HepG2 (cell line): ENCODE measurements at places on chromosomes 6 and 20.

GRCh38 chr6:168534265-168534664 is 93.3 kb downstream of the SMOC2 start:
- DNase-seq, result no peak
- H3K4me1 ChIP-seq, result no peaks in the 10 kb centered on the region
- no peak overlapping the region for H3K27ac ChIP-seq
- H3K27me3 ChIP-seq, result peaks cover 64% of the 10 kb centered on the region

GRCh38 chr6:82022614-82023129 is 224.9 kb downstream of the IBTK start:
- peaks cover 22% of the 10 kb centered on the region for H3K4me1 ChIP-seq
- no peak overlapping the region for H3K27ac ChIP-seq
- no peaks in the 10 kb centered on the region for H3K27me3 ChIP-seq
- H3K4me3 ChIP-seq, result no peak overlapping the region
- peak; percentile 39 for DNase-seq

DNA sequence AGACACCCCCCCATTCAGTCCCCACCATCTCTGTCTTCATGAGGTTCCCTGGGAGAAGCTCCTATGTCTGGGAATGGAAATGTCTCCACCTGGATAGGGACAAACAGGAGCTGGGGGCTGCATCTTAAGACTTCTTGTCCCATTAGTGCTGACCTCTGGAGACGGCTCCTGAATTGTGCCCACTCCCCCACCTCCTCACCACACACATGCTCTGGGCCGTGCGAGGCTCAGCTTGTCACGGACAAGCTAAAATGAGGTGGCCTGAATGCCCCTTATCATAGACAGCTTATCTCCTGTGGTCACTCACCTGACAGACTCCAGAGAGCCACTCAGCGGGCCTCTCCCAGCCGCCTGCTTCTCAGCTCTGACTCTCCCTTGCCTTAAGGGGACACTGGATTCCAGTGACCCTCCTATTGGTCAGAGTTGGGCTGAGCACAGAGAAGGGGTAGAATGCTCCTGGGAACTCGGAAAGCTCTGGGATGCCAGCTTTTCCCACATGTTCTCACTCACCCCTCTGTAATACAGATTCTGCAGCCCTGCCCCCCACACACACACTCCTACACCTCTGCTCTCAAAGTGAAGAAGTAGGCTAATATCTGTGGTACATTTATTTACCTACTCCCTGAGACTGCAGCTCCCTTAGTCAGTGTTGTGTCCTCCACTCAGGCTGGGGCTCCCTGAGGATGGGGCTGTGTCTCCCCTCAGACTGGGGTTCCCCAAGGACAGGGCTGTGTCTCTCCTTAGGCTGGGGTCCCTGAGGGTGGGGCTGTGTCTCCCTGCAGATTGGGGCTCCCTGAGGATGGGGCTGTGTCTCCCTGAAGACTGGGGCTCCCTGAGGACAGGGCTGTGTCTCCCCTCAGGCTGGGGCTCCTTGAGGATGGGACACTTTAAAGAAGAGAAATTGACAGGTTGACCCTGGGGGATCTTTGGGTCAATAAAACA is 167.5 kb downstream of the VEGFA start:
- peaks cover 69% of the 10 kb centered on the region for H3K27me3 ChIP-seq
- H3K4me3 ChIP-seq, result no peak overlapping the region
- H3K36me3 ChIP-seq, result no peaks in the 10 kb centered on the region
- H3K27ac ChIP-seq, result no peak overlapping the region
- no peak for DNase-seq

DNA sequence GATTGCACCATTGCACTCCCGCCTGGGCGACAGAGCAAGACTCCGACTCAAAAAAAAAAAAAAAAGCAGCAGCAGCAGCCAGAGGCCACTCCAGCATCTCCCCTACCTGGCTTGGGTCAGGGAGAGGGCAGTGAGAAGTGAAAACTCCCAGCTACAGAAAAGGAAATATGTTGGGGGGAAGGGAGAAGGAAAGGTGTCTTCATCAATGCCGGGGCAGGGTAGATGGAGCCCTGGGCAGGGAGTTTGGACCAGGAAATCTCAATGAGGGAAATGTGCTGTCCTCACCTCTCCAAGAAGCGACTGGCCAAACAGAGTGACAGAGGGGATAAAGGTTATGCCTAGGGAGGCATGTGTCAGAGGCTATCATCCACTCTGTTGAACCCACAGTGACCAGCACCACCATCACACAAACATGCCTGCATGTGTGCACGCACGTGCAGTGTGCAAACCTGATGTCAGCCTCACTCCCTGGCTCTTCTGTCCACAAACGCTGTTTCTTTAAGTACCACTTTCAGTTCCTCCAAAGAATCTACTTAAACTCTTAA is 887 bp upstream of the AIF1 start:
- DNase-seq, result peak; percentile 44
- H3K27me3 ChIP-seq, result no peaks in the 10 kb centered on the region; the same call in 2 of the 3 replicates
- H3K4me1 ChIP-seq, result peaks cover 43% of the 10 kb centered on the region
- peak overlapping the region; percentile 50 for H3K4me3 ChIP-seq

GRCh38 chr6:31450751-31451150 is 47.2 kb upstream of the MICB start:
- no peak overlapping the region for H3K27ac ChIP-seq
- H3K4me3 ChIP-seq, result no peak overlapping the region
- no peaks in the 10 kb centered on the region for H3K36me3 ChIP-seq
- no peaks in the 10 kb centered on the region; the same call in 2 of the 3 replicates for H3K27me3 ChIP-seq
- no peaks in the 10 kb centered on the region for H3K4me1 ChIP-seq
- no peak for DNase-seq

- no peaks in the 10 kb centered on the region for H3K27me3 ChIP-seq
- no peaks in the 10 kb centered on the region for H3K36me3 ChIP-seq
These were observed 612.3 kb downstream of the UTRN start for GRCh38 chr6:144897441-144897921.

- H3K4me3 ChIP-seq, result no peak overlapping the region
- H3K36me3 ChIP-seq, result no peaks in the 10 kb centered on the region
- H3K27ac ChIP-seq, result no peak overlapping the region
- no peaks in the 10 kb centered on the region; the same call in 2 of the 3 replicates for H3K27me3 ChIP-seq
- DNase-seq, result no peak
- no peaks in the 10 kb centered on the region for H3K4me1 ChIP-seq
These were observed 265.2 kb upstream of the RIN2 start for GRCh38 chr20:19492687-19493336.

- H3K4me1 ChIP-seq, result no peaks in the 10 kb centered on the region
- DNase-seq, result no peak
- no peaks in the 10 kb centered on the region for H3K27me3 ChIP-seq
- no peak overlapping the region for H3K27ac ChIP-seq
- no peaks in the 10 kb centered on the region for H3K36me3 ChIP-seq
- H3K4me3 ChIP-seq, result no peak overlapping the region
These were observed 496.1 kb upstream of the MANEA start for GRCh38 chr6:95081231-95081630.

- no peaks in the 10 kb centered on the region for H3K4me1 ChIP-seq
- DNase-seq, result no peak
- no peak overlapping the region for H3K27ac ChIP-seq
- no peaks in the 10 kb centered on the region for H3K36me3 ChIP-seq
- no peak overlapping the region for H3K4me3 ChIP-seq
- H3K27me3 ChIP-seq, result no peaks in the 10 kb centered on the region
These were observed 516.1 kb upstream of the MAN1A1 start for GRCh38 chr6:119865466-119866350.

DNA sequence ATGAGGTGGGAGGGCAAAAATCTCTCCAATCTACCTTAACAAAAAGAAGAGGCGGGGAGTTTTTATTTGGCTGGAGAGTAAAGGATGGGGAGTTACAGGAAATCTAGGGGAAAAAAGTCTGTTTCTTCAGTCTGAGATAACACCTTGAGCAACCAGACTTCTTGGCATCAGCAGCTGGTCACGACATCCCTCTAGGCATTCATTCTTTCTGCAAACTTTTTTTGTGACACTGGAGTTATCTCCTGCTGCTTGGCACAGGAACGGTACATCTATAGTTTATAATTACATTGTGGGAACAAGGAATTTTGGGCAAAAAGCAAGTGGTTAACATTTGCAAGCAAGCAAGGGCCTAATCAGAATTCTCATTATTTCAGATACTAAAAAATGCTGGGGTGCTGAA is 50.6 kb upstream of the IFNGR1 start:
- H3K27me3 ChIP-seq, result no peaks in the 10 kb centered on the region
- DNase-seq, result no peak
- H3K36me3 ChIP-seq, result no peaks in the 10 kb centered on the region
- no peaks in the 10 kb centered on the region for H3K4me1 ChIP-seq
- H3K27ac ChIP-seq, result no peak overlapping the region

DNA sequence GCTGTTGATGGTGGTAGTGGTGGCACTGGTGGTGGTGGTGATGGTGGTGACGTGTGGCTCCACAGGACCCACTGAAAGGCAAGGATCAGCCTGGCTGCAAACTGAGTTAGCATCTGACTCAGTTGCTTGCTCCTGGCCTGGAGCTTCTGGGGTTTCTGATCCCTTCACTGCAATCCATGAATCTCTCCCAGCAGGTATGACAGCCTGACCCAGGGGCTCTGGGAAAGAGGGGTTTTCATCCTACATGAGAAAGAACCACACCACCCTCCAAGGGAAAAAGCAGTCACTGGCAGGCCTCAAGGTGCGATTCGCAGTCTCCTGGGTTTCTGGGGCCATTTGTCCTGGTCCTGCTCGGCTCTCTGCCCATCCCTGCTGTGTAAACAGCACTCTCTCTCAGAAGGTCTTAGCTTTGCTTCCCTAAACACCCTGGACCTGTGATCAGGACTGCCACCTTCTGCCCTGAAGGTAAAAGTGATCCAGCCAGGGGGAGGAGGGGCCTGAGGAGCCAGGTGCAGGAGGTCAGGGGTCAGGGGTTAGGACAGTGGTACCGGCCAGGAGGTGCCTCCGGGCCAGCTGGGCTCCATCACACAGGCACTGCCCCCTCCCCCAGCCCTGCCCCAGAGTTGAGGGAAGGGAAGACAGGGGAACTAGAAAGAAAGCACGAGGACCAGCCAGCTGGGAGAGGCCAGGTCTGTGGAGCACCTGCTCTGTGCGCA is 152.0 kb downstream of the BMP7 start:
- no peaks in the 10 kb centered on the region for H3K36me3 ChIP-seq
- H3K4me1 ChIP-seq, result peaks cover 4% of the 10 kb centered on the region
- no peak overlapping the region for H3K4me3 ChIP-seq
- no peak for DNase-seq

DNA sequence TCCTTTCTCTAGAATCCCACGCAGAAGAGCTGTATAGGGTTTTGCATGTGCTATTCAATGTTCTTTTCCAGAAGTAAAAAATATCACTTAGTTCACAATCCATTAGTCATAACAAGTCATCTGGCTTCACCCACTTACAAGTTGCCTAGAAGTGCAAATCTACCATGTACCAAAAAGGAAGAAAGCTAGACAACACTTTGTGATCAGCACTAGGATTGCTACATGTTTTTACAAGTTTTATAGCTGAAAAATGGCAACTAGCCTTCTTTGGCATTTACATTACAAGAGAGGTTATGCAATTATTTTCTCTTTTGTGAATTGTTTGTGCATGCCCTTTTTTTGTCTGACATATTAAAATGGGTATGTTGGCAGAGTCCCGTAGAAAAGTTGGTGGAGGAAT is 85.6 kb upstream of the PTPRK start:
- no peak overlapping the region for H3K4me3 ChIP-seq
- no peaks in the 10 kb centered on the region for H3K4me1 ChIP-seq
- no peak overlapping the region for H3K27ac ChIP-seq
- DNase-seq, result no peak
- H3K27me3 ChIP-seq, result peaks cover 9% of the 10 kb centered on the region; the same call in 1 of the 3 replicates

- no peaks in the 10 kb centered on the region for H3K27me3 ChIP-seq
- no peak for DNase-seq
- H3K4me3 ChIP-seq, result no peak overlapping the region
These were observed 121.2 kb downstream of the INSM1 start for GRCh38 chr20:20489054-20489453.

DNA sequence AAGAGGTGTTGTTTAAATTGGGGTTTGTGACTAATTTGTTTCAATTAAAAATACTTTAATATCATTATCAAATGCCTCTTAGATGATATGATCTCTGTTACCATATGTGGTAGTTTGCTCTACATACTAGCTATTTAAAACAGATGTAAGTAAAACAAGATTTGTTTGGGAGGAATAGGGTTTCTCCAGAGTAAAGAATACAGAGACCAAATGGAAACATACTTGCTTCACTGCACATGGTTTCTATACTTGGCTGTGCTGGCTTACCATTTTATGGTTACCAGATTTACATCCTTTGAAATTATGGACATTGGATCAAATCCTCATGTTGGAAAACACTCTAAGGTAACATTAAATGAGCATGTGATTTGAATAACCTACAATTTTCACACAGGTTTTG is 588.3 kb downstream of the CD109 start:
- H3K4me3 ChIP-seq, result no peak overlapping the region
- DNase-seq, result no peak
- no peaks in the 10 kb centered on the region for H3K4me1 ChIP-seq
- no peaks in the 10 kb centered on the region for H3K27me3 ChIP-seq

DNA sequence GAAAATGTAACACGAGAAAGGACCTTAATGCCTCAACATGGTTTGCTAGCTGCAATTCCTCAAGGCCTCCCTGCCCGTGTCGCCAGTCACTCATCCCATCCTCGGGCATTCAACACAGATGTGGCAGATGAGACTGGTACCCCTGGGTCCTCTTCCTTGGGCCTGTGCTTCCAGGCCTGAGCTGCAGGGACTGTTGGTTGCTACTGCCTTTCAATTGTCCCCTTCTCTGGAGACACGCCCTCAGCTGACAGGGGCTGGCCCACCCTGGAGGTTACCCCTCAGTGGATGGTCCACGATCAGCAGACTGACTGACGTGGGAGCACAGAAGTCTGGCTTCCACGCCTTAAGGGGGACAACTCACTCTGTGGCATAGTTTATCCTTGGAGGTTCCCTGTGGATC is 495.1 kb upstream of the CHD6 start:
- no peaks in the 10 kb centered on the region for H3K4me1 ChIP-seq
- no peak overlapping the region for H3K27ac ChIP-seq
- no peak overlapping the region for H3K4me3 ChIP-seq
- no peaks in the 10 kb centered on the region for H3K36me3 ChIP-seq

DNA sequence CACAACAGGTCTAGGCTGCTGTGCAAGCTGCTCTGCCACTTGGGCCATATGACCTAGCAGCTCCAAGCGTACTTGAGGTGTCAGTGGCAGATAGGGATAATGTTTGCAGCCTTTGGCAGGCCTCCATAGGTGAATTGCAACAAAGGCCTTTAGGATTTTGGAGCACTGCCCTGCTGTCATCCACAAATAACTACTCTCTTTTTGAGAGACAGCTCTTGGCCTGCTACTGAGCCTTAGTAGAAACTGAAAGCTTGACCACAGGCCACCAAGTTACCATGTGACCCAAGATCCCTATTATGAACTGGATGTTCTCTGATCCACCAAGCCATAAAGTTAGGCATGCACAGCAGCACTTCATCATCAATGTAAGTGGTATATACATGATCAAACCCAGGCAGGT is 29.9 kb downstream of the FBXO30 start:
- no peak for DNase-seq
- H3K36me3 ChIP-seq, result peaks cover 1% of the 10 kb centered on the region; the same call in 1 of the 2 replicates
- no peak overlapping the region for H3K27ac ChIP-seq
